Foreskin fibroblast (primary cell): ENCODE measurements at places on chromosomes 1 and 21.

- DNase-seq, result peak; percentile 87
These were observed 5.9 kb downstream of the ARHGEF10L start for GRCh38 chr1:17545356-17545755.

- DNase-seq, result no peak
These were observed 690 bp upstream of the RNF19B start for GRCh38 chr1:32965251-32965747.

- DNase-seq, result no peak
These were observed 70.5 kb upstream of the SH3GLB1 start for GRCh38 chr1:86633921-86634320.

DNA sequence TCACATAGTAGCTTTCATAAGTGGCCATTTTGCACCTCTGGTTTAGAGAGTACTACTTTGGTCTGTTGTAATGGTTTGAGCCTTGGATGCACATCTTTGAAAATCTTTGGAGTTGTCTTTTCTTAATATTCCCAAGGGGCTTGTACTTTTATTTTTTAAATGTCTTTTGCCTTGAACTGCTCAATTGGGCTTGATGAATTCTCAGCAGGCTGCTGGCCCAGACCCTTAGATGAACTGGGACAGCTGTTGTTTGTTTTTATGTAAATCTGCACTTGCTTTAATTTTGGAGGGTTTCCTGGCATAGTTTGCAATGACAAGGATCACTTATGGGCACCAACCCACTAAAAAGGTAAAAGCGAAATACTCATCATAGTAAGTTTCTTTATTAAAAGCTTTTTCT is 24.9 kb downstream of the NGF start:
- no peak for DNase-seq

DNA sequence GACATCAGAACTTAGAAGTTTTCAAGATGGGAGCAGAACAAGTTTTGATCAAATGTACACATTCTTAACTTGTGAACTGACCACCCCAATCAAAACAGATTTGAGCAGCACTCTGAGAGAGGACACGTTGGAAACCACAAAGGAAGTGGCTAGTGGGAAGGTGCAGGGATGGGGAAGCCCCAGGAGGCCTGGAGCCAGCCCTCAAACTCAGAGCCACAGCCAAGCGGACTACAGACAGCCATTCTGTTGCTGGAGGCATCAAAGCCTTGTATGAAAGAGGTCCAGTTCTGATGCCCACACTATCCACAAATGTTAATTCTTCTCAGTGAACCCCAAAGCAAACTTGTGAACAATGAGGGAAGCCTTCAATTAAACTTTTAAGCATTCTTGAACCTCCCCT is 143.6 kb upstream of the RAB4A start:
- no peak for DNase-seq

DNA sequence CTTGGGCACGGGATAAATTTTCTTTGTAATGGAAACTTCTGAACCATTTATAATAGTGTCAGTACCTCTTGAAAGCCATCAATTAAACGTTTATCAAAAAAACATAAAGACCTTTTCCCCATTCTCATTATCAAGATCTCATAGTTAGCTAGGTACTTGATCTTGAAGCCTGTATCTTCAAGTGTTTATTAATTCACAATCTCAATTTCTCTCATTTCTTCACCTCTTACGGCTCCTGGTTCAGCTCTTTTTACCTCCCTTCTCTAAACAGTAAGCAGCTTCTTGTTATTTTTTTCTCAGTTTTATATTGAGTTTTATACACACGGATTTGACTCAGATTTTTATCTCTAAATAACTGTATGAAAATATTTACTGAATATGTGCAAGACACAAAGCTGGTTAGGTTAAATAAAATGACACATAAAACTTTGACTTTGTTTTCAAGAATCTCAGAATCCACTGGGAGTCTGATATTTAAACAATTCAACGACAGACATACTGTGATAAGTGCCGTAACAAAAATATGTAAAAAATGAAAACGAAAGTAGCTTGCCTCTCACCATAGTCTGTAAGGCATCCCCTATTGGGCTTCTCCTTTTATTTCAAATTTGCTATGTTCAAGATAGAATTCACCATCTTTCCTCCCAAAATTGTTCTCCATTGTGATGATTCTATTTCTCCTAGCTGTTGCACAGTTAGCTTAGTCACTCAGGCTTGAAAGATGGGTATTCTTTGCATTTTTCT is 411.6 kb upstream of the ZRANB2 start:
- DNase-seq, result no peak

DNA sequence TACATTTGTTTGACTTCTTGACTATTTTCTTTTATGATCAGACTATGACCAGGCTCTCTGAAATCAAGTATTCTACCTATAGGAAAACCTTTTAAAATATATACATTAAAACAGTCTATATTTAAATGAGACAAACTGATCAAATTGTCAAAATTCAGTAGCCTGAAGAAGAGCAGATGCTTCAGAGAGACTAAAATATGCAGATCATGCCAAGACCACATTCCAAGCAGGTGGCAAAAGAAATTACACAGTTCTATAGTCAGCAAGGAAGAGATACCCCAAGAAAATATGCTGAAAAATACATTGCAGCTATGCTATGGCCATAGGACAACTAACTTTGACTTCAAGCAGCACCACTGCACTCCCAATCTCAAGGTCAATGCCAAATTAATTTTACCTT is 3.5 kb downstream of the LPGAT1 start:
- DNase-seq, result no peak

DNA sequence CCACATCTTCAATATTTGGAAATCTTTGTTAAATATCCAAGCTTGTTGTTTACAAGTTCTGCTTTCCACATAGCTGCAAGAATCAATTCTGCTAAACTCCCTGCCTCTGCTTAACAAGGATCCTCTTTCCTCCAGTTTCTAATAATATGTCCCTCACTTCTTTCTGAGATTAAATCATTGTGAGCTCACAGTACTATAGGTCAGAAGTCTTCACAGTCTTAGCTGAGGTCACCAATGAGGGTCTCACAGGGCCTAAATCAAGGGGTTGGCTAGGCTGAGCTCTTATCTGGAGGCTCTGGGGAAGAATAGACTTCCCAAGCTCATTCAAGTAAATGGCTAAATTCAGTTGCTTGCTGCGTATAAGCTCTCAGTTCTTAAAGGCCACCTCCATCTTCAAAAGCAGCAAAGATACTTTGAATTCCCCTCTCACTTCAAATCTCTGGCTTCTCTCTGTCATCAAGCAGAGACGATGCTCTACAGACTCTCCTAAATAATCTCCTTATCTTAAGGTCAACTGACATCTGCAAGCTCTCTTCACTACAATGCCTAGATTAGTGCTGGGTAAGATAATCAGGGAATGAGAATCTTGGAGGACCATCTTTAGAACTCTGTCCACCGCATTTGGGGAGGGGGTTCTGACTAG is 175.3 kb downstream of the PLPPR4 start:
- DNase-seq, result no peak

- DNase-seq, result no peak
These were observed 5.8 kb downstream of the UBE2U start for GRCh38 chr1:64209221-64209620.

- peak; percentile 72 for DNase-seq
These were observed 19.0 kb upstream of the PIGV start for GRCh38 chr1:26768755-26769154.

DNA sequence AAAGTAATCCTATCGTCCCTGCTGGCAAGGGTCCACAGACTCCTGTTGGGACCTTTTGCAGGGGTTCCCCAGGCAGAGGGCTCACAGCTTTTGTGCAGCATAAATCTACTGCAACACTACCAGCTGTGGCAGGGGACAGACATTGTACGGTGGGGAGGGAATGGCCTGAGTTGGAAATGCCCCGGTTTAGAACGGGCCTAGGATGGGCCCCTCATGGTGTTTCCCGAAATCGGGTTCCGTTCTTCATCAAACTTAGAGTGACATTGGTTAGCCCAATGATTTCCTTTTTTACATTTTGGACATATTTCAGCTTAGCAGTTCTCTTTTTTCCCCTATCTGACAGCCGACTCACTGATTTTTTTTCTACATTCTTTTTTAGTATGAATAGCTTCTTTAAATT is 26.5 kb upstream of the SAMD11 start:
- DNase-seq, result no peak

DNA sequence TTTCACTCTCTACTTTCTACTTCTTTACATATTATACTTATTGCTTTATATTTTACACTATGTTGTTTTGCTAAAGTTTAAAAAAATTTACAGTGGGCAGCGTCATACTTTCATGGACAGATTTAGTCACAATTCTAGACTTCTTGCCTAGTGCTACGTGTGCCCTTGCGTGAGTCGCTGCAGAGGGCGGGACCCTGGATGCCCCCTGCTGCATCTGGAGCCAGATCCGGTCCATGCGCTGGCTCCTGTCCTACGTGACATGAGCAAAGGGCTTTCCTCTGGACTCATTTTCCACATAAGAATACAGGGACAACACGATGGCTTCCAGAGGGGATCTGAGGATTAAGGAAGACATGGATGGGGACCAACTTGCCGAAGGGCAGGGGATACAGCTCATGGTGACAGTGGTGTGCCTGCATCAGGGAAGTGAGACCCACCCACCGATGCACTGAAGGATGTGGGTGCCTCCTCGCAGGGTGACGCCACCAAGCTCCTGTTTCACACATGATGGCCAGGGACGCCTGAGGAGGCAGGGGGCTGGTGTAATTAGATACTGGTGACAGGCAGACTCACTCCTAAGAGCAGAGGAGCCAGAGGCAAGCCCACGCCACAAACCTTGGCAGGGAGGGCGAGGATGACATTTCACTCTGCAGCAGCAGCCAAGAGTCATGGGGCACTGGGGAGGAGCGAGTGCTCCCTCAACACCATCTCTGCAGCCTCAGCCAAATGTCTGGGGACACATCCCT is 86.6 kb downstream of the DMRTB1 start:
- peak; percentile 74 for DNase-seq

DNA sequence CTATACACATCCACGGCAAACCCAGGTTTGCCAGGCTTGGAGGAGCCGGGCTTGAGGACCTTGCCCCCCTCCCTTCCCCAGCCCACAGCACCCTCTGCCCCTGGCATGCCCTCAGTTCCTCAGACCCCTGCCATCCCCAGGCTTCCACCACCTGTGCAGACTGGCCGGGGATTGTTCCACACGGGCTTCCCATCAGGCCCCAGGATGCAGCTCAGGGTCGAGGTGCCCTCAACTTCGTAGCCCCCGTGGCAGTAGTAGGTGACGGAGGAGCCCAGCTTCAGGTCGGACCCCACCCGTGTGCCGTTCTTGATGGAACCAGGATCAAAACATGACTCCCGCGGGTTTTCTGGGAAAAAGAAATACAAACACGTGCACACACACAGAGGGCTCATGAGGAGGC is 163.8 kb downstream of the ZSCAN20 start:
- no peak for DNase-seq

GRCh38 chr1:35691080-35691479 is 27.6 kb downstream of the C1orf216 start:
- DNase-seq, result no peak
